ENCODE measurements at places on chromosomes 1 and 21. TPM values are rescaled to one million over a fixed set of nuclear protein-coding genes. Genes with fewer than 3 reads are reported as not detected.

GRCh38 chr1:85134583-85135391, 66.0 kb downstream of the SYDE2 start:
- peak; percentile 37 for DNase-seq

GRCh38 chr1:19063122-19063521, 106.6 kb upstream of the IFFO2 start:
- DNase-seq: no peak

- DNase-seq: no peak
Measured at GRCh38 chr1:66351913-66352312, 182.0 kb upstream of the SGIP1 start.

DNA sequence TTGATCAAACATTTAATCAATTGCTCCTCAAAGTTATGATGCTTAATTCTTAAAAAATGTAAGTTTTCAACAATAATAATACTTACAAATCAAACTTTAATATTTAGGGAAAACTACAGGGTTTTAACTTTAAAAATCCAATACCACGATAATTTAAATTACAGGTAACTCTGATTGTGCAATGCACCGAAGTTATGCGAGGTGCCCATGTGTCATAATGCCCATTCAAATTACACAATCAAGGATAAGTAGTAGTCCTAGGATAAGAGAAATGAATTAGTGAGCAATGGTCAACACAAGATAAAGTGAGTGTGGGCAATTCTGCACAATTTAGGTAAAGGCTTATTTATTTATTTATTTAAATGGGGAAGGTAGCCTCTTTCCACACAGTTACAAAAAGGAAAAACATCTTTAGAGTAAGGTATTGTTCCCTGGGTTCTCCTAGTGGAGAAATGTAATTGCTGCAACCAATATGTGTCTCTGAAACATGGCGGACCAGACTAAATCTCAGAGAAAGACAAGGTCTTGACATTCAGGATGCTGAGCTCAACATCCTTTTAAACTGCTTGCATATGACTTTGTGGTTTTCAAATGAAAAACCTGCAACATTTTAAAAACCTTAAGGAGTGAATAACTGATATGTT, 164.2 kb downstream of the TTLL7 start:
- DNase-seq: no peak

- DNase-seq: no peak
Measured at GRCh38 chr1:233919786-233920185, 15.3 kb downstream of the SLC35F3 start.

GRCh38 chr1:210024996-210025395, 87.0 kb downstream of the SYT14 start:
- no peak for DNase-seq

GRCh38 chr1:112840631-112841624, 115.1 kb downstream of the SLC16A1 start:
- DNase-seq: peak; percentile 80

DNA sequence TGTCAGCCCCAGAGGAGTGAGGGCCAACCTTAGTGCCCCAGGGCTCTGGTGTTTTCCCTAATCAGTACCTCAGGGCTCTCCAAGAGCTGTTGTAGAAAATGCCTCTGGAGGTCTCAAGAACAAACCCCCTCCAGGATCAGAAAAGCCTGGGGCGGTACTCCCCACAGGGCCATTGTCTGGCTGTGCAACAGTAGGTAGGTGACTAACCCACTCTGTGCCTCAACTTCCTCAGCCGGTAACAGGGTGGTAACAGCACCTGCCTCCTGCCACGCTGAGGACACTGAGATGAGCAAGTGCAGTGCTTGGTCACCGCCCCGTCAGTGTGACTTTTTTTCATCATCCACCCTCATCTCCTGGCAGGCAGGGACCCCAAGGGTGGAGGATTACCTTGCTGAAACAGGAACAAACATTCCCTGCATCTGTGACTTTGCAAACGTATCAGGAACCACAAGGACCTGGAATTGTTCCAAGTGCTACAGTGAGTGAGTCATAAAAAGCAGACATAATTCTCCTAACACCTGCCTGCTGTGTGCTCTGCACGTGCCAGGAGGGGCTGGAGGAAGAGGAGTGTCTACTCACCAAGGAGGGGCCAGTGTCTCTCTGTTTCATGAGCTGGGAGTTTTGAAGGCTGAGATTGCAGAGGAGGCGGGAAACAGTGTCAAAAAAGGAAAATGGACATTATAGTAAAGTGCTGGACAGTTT, 440.8 kb downstream of the NPHP4 start:
- no peak for DNase-seq

GRCh38 chr1:234083460-234083859, 179.0 kb downstream of the SLC35F3 start:
- no peak for DNase-seq

- peak; percentile 73 for DNase-seq
Measured at GRCh38 chr1:85135392-85135798, 65.4 kb downstream of the SYDE2 start.

Gene SELL
- total RNA-seq: 6.5 TPM

Gene NSL1
- 32.4 TPM for total RNA-seq

Gene OLIG2
- not detected for total RNA-seq

Gene ETV3L
- not detected for total RNA-seq

Gene KCNA2
- not detected for total RNA-seq

Gene LYPD8
- 1.4 TPM for total RNA-seq
